ENCODE measurements at places on chromosomes 1 and 21.

- DNase-seq, result no peak
Observed at GRCh38 chr21:38471766-38472165, 26.5 kb downstream of the ERG start.

DNA sequence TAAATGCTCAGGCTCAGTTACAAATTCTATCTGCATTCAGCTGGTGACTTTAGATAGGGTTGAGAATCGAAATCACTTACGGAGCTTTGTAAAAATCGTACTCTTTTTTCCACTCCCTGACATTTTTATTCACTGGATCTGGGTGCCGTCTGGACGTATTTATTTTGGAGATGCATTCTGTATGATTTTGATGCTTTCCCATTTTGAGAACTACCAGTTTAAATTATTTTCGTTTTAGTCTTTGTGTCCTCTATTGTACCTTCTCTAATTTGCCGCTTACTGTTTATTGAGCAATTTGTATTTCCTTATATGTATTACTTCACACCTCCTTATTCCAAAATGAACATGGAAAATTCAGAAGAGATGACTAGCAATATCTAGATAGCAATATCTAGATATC is 96.2 kb downstream of the FASLG start:
- no peak for DNase-seq

GRCh38 chr1:1169429-1170214 is 4.1 kb upstream of the TTLL10 start:
- DNase-seq, result no peak

- peak; percentile 55 for DNase-seq
Observed at GRCh38 chr1:224116131-224116530, 2.2 kb downstream of the FBXO28 start.

Measured in HuH-7 (cell line).